ENCODE measurements at places on chromosomes 11 and 22.

- peak; percentile 24 for DNase-seq
Observed at GRCh38 chr22:23862103-23862502, 4.4 kb downstream of the SLC2A11 start.

DNA sequence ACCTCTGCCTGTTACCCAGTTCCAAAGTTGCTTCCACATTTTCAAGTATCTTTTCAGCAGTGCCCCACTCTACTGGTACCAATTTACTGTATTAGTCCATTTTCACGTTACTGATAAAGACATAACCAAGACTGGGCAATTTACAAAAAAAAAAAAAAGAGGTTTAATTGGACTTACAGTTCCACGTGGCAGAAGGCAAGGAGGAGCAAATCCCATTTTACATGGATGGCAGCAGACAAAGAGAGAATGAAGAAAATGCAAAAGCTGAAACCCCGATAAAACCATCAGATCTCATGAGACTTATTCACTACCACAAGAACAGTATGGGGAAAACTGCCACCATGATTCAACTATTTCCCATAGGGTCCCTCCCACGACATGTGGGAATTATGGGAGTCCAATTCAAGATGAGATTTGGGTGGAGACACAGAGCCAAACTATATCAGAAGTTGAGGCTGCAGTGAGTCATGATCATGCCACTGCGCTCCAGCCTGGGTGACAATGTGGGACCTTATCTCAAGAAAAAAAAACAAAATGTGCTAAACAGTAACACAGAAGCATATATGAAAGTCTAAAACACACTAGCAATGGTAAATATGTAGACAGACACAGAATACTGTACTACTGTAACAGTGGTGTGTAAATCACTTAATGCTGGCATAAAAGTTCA is 190.3 kb upstream of the ZC3H12C start:
- no peak for DNase-seq

DNA sequence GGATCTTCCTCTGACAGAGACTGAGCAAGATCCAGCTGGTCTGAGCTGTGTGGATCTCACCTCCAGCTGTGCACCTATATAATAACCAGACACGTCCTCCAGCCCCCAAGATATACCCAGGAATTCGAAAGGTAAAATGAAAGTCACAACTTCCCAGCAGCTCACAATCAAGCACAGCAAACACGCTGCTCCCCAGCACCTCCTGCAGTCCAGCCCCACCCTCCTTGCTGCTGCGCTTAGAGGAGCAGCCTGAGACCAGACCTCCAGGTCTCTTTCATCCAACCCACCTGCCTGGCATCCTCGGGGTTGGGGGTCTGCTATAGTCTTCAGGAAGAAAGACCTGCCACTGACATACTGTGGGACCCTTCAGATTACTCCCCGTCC is 3.0 kb upstream of the APOL4 start:
- no peak for DNase-seq

DNA sequence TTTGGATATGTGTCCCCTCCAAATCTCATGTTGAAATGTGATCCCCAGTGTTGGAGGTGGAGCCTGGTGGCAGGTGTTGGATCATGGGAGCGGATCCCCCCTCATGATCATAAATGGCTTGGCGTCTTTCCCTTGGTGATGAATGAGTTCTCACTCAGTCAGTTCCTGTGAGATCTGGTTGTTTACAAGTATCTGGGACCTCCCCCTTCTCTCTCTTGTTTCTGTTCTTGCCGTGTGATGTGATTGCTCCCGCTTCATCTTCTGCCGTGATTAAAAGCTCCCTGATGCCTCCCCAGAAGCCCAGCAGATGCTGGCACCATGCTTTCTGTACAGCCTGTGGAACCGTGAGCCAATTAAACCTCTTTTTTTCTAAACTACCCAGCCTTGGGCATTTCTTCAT is 102.2 kb downstream of the SEZ6L start:
- no peak for DNase-seq

- no peak for DNase-seq
Observed at GRCh38 chr11:133903056-133903455, 53.7 kb downstream of the IGSF9B start.

DNA sequence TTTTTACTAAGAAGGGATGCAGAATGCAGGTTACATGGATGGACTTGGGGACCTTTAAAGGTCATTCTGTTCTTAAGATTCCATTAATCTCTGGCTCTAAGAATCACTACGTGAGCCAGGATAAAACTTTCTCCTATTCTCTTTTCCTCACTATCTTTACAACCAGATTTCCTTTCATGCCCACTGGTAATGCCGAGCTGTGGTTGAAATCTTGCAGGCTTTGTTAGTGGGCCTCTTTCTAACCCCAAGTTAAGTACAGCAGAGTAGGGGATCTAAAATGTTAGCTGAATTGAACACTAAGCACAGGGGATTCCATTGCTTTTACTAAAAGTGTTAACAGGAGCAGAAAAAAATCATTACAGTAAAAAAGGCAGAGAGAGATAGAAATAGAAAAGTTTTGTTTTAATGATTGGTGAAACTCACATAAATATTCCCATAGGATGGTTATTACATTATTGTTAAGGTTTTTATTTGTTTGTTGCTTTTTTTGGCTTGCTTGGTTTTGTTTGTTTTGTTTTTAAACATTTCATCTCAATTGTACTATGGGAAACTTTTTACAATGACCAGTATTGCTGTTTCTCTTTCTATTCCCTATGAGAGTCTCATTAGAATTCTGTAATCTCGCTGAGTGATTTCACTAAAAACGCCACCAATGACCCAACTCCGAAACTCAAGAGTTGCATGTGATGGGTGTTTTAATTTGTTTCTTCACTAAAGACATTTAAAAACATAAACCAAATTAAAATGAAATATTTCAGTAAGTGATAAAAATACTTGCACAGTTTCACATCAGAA is 54.1 kb upstream of the HTATIP2 start:
- no peak for DNase-seq
